ENCODE measurements at places on chromosomes 2 and 18.

DNA sequence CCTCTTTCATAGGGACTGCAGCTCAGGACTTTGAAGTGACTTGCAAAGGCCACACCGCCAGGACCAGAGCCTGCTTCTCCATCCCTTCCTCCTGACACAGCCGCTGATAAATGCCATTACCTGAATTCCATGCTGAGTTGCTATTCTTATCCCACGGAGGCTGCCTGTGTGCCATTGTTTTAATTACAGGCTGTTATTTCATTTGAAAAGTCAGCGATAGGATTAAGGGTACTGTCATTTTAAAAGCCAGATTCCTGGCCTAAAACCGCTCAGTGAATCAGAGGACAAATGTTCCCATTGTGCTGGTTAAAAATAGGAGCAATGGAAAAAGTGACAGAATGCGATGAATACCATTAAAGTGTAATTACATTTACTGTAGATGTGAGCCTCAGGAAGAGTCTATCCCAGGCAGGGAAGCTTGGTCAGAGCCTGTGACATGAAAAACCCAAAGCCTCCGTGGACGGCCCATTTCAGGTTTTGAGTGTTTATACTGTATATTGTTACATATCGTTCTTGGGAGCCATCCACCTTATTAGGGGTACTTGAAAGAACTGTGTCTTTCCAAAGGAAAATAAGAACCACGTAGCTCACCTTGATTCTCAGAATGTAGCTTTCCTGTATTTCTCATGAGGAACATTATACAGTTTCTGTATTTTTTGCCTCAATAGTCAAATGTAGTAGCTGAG lies 41.3 kb downstream of the PDCL3 start:
- no peak for DNase-seq

DNA sequence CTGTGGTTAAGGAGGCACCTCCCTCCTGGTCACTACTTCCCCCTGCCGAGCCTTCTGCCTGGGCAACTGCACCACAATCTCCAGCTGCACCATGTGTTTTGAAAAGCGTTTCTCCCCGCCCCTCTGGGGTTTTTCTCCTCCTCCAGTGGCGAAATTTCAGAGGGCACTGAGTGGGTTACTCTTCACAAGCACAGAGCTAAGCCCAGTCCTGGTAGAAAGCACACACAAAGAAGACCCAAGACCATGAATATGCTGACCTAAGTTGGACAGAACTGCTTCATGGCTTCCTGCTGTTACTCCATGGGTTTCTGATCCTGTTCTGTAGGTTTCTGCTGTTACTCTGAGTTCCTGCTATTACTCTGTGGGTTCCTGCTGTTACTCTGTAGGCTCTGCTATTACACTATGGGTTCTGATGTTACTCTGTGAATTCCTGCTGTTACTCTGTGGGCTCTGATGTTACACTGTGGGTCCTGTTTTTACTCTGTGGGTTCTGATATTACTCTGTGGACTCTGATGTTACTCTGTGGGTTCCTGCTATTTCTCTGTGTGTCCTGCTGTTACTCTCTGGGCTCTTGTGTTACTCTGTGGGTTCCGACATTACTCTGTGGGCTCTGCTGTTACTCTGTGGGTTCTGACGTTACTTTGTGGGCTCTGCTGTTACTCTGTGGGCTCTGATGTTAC lies 216.6 kb downstream of the RTP5 start:
- no peak for DNase-seq

DNA sequence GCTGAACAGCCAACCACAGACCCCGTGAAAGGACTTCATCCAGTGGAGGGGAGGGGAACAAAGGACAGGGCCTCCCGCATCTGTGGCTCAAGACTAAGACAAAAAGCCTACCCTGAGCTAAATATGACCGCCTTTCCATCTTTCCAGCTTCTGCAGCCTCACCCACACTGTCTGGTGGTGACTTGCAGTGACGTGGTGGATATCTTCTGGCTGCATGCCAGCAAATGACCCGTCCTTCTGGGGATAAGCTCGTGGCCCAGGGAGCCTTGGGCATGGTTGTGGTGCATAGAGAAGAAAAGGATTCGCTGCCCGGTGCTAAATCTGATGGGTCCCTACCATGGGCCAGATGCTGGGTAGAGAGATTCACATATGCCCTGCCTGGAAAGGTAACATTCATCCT lies 8.7 kb upstream of the NGEF start:
- no peak for DNase-seq

DNA sequence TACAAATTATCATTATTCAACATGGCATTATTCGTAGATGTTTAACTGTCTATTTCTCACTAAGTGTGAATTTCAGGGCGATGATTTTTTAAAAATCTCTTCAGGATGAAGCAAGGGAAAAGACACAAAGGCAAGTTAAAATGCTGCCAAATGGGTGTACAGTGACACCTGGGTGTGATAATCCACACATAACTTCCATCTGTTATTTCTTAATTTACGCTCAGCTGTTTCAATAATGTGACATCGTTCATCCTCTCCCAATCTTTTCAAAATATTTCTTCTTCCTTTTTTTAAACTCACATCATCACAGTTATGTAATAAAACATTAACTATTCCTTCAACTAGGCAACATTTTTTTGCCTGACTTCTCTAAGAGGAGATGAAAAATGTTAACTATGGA lies 10.6 kb downstream of the PDE1A start:
- no peak for DNase-seq

GRCh38 chr2:86000131-86000937 lies 105.4 kb downstream of the POLR1A start:
- DNase-seq: no peak

GRCh38 chr2:24077535-24077877 lies 1.4 kb upstream of the SF3B6 start:
- DNase-seq: no peak

GRCh38 chr2:73084971-73085370 lies 13.5 kb upstream of the SFXN5 start:
- DNase-seq: no peak

GRCh38 chr18:8779251-8779650 lies 73.9 kb downstream of the MTCL1 start:
- no peak for DNase-seq

GRCh38 chr2:119377993-119378345 lies 11.2 kb downstream of the DBI start:
- DNase-seq: no peak

DNA sequence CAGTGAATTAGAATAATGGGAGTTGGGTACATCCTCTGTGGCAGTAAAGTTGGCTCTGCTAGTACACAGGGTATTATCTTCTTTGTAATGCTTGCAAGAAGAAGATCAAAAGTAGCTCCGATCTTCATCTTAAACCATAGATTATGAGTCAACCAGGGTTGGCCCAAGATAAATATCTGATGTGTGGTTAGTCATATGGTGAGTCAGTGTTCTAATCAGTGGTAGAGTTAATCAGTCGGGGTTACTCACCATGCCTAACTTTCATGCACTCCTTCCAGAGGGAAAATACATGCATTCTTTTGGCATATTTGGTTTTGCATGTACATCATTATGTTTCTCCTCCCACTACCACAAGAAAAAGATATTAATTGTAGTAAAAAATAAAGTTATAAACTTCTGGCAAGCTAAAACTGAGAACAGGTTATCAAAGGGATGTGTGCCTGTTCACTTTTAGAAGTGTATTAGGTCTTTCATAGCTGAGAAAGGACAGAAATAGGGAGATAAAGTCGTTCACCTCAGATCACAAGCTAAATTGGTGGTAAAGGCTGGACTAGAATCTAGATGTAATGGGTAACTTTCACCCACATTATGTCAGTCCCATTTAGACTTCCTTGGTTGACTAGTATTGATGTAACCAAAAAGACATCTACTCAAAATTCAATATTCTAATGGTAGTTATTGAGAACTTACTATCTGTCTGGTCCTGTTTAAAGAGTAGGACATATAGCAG lies 684.4 kb downstream of the IRS1 start:
- peak; percentile 89 for DNase-seq

DNA sequence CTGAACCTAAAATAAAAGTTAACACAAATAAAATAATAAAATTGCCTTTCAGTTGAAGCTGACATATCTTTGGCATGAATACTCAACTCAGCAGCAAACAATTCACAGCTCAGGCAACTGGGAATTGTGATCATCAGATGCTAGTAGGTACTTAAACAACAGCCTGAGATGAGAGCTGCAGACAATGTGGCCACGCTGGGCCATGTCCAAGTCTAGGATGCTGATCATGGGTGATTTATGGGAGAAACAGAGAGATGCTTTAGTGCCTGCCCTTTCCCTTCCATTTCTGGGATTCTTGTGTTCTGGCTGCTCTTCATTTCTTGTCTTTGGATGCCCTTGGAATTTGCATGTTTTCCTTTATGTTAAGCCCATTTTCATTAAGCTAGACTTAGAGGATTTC lies 212.4 kb upstream of the CWC22 start:
- DNase-seq: no peak

Data from AG09309 (cell line).